ENCODE measurements at places on chromosomes 11 and 22.
A peak's percentile ranks its signal among the peaks of the same experiment; 100 is the strongest.

- no peak for DNase-seq
Observed at GRCh38 chr11:61914471-61915171, 2.7 kb downstream of the RAB3IL1 start.

GRCh38 chr22:45131749-45132148 is 32.0 kb upstream of the NUP50 start:
- no peak for DNase-seq

DNA sequence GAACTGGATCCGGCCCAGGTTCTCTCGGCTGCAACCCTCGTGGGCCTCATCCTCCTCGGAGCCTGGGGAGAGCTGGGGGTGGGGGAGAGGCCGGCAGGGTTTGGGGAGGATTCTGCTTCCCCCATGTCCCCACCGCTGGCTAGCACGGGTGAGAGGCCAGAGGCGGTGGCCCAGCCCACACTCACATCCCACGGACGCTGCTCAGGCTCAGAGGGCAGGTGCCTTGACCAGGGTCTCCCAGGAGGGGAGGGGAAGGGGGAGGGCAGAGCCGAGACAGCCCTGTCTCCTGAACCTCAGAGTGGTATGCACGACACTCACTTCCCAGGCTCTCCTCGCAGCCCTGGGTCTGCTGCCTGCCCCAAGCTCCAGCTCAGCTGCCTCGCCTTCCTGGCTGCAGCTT is 19.6 kb downstream of the LRRC10B start:
- DNase-seq = no peak

DNA sequence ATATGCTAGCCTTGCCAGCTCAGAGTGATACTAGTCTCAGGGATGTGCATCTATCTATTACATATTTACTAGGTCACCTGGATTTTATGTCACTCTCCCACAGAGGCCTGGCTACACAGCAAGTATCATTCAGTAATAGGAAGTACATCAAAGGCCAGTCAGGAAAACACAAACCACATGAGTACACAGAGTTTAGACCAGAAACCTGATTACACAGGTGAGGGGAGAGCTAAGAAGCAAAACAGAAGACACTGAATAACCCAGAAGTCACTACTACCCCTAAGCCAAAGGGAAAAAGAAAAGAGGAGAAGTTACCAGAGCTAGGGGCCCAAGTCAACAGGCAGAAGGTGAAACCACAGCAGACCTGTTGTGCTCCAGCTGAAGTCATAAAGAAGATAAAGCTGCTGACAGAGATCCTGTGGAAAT is 13.3 kb downstream of the LPXN start:
- DNase-seq = no peak

- no peak for DNase-seq
Observed at GRCh38 chr11:46679241-46680163, 20.9 kb downstream of the ARHGAP1 start.

GRCh38 chr11:2717561-2718325 is 17.9 kb upstream of the KCNQ1OT1 start:
- no peak for DNase-seq

DNA sequence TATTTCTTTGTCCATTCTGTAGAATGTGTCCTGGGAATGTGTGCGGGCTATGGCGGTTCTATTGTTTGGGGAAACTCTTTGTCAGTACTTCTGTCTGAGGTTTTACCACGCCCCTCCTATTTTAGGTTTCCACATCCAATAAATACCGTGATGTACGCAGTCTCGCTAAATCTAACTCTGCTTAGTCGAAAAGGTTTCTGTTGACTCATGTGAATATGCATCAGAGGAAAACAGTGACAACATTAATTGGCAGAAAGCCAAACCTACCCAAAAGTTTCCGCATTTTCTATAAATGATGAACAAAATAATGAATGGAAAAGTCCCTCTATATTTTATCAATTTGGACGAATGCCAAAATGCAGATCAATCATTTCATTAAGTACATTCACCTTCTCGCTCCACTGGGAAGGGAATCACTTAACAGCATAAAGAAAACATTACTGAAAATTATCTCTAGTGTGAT is 143.4 kb downstream of the MAML2 start:
- DNase-seq = no peak

- DNase-seq = no peak
Observed at GRCh38 chr22:38193580-38193979, 8.2 kb upstream of the MAFF start.

GRCh38 chr22:24391836-24392217 is 35.6 kb upstream of the ADORA2A start:
- no peak for DNase-seq

DNA sequence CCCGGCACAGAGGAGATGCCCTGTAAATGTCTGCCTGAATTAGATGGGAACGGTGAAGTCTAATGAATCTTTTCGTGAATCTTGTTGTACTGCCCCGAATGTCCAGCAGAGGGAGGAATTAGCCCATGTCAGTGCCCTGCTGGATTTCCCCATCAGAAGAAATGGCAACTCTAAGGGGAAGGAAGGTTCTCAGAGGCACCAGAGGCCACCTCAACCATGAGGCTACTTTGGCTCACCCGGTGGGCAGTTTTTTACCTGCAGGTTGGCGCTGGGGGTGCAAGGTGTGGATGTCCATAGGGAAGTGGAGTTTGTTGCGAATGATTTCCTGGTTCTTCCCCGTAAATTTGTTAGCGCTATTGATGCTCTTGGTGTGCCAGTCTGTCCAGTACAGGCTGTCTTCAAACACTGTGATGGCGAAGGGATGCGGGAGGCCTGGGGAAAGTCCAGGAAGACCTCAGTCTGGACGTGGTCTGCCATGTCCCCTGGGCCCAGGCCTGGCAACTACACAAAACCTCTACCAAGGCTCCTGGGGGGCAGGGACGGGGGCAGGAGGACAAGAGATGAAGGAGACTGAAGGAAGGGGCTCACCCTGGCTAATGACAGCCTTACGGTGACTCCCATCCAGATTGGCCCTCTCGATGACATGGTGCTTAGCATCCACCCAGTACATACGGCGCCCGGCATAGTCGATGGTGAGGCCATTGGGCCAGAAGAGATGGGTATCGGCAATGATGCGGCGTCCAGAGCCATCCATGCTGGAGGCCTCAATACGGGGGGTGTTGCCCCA is 28.5 kb downstream of the LRP4 start:
- DNase-seq = peak; percentile 40

DNA sequence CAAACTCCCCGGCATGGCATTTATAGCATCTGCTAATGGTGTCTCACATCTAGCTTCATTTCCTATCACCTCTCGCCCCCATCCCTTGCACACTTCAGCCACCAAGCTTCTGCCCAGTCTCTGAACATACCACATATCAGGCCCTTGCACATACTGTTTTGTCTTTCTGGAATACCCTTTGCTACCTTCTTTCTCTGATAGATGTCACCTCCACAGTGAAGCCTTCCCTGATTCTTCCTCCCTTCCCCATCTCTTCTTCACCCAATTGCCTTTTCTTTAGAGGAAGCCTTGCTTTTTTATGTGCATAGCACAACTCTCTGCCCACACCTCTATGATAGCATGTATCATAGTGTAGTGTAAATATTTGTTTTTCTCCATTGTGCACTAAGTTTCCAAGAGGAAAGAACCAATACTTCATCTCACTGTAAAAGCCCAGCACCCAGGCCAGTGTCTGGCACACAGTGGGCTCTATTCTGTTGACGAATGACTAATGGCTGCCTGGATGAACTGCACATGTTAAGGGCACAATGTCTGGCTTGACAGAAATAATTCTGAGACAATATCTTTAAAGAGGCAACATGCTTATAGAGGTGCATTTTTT is 27.8 kb downstream of the P4HA3 start:
- no peak for DNase-seq

DNA sequence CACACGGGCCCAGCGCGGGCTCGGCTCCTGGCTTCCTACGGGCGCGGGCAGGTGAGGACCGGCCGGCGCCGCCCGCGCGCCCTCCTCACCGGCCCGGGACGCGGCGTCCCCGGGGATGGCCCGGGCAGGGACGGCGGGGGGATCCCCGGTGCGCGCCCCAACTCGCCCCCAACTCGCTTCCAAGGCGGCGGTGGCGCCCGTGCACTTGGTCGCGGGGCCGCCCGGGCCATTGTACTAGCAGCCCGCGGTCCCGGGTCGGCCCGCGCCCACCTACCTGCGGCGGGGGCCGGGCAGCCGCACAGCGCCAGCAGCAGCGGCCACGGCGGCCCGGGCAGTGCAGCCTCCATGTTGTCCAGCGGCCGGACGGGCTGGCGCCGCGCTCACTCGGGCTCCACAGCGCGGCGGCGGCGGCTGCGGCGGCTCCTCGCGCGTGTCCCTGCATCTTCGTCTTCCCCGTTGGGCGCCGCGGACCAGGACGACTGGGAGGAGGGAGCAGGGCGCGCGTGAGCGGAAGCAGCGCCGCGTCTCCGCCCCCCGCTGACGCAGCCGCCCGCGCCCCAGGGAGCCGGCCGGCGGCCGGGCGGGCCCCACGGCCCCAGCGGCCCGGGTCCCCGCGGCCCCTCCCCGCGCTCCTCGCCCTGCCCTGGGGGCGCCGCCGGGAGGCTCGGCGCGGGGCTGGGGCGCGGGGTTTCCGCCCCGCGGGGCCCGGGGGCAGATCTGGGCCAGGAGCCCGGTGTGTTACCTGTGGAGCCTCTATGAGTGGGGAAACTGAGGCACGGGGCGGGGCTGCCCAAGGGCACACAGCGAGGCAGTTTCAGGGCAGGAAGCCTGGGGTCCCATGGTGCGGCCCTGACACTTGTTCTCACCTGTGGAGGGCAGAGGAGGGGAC is 159.3 kb upstream of the GRK3 start:
- no peak for DNase-seq

- no peak for DNase-seq
Observed at GRCh38 chr11:89458716-89459115, 32.5 kb downstream of the NOX4 start.

All from GM12864 (cell line).